Stimulated activated CD8-positive, alpha-beta memory T cell treated with anti-CD3 and anti-CD28 coated beads, Interleukin-4, amount 100 ng/mL, for 4 hours (primary cell): ENCODE measurements at places on chromosomes 7 and 10.

- DNase-seq, result no peak
Measured at GRCh38 chr7:36045830-36046341, 107.2 kb upstream of the EEPD1 start.

DNA sequence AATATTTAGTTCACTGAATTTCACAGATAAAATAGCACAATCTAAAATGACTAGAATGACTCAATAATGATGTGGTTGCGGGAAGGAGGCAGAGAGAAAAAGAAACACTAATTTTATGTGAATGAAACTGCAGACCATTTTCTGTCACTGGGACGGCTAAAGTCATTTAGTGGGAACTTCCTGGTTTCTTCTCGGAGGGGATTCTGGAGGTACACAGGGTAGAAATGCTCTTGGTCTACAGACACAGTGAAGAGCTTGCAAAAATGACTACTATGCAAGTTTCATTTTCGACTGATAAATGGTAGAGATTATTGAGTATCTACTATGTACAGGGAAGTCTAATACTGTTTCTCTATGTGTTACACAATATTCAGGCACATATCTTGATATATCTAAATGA is 63.5 kb upstream of the LRRN3 start:
- no peak for DNase-seq

- DNase-seq, result no peak
Measured at GRCh38 chr10:79947083-79947415, 1.9 kb downstream of the SFTPD start.

- DNase-seq, result no peak
Measured at GRCh38 chr10:34830217-34830822, 15.2 kb upstream of the PARD3 start.

- DNase-seq, result no peak
Measured at GRCh38 chr10:7667262-7668141, 736 bp upstream of the ITIH5 start.

DNA sequence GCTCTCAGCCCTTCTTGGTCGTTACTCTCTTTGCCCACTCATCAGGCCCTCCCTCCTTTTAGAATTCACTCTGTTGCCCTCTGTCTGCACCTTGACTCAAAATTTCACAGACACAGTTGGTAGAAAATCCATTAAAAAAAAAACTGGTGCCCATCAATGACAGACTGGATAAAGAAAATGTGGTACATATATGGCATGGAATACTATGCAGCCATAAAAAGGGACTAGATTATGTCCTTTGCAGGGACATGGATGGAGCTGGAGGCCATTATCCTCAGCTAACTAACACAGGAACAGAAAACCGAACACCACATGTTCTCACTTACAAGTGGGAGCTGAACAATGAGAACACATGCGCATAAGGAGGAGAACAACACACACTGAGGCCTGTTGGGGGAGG is 115.7 kb downstream of the PARP12 start:
- DNase-seq, result no peak

GRCh38 chr7:50112250-50112649 is 19.2 kb upstream of the ZPBP start:
- DNase-seq, result no peak
